Cortex of kidney (tissue), 1 donor: ENCODE measurements at places on chromosomes 5 and 9.

GRCh38 chr9:2673161-2673560 lies 44.1 kb upstream of the KCNV2 start:
- no peak for DNase-seq

DNA sequence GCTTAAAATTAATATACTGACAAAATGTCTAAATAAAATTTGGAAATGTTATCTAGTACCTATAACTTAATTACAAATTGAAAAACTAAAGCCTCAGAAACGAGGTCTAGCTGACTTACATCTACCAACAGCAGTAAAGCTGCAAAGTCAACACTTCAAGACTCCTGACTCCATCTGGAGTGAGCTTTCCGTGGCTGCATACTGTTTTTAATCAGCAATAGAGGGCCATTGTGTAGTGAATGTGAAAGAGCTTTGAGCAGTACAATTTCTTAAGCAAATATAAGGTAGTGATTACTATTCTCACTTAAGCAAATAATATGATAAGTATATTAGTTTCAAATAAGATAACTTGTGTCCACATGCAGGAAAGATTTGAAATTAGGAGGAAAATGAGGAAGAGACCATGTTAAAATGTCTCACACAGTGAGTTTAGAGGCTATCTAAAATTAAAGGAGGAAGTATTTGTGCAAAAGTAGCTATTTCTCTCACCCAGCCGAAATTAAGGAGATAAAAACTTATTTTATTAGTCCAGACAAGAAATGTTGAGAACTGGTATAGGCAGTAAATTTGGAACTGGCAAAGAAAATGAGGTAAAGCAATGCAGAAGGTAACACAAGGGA lies 6.4 kb downstream of the SPINK6 start:
- DNase-seq = no peak

- DNase-seq = no peak
Observed at GRCh38 chr5:80143491-80143890, 108.3 kb downstream of the THBS4 start.

GRCh38 chr5:61055434-61056006 lies 106.7 kb downstream of the SMIM15 start:
- no peak for DNase-seq

- DNase-seq = no peak
Observed at GRCh38 chr9:133377721-133378216, 1.6 kb downstream of the STKLD1 start.

GRCh38 chr9:38720083-38720745 lies at the start of gene FAM240B:
Gene FAM240B, minus strand, starts transcription at chr9:38720133. Its CDS starts 16,134 bp downstream, at chr9:38703999.
- DNase-seq = no peak

DNA sequence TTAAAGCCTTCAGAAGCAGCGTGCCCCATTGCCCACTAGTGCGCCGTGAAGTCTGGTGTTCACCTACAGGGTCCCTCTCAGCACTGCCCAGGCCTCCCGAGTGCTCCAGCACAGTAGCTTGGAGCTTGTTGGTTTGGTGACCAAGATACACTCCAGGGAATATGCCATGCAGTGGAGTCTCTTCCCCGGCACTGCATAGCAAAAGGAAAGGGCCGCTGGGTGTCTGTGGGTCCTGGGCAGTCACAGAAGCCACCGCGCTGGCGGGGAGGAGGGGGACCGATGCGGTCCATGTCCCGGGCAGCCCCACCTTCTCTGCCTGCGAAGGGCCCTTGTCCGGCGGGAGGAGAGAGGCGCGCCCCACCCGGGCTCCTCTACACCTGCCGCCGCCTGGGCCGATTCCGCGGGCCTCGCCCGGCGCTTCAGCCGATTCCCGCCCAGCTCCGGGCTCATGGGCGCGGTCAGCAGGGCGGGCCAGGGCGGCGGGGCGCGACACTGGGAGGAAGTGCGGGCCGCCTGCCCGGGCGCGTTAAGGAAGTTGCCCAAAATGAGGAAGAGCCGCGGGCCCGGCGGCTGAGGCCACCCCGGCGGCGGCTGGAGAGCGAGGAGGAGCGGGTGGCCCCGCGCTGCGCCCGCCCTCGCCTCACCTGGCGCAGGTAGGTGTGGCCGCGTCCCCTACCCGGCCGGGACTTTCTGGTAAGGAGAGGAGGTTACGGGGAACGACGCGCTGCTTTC lies at the start of gene SYK:
SYK (plus strand) TSS at position 579 of the 732 bp plus-strand sequence. CDS start 42,080 bp downstream, outside the sequence.
- DNase-seq = no peak

GRCh38 chr9:137244486-137245449 lies 3.7 kb downstream of the TUBB4B start:
- no peak for DNase-seq

- DNase-seq = no peak
Observed at GRCh38 chr9:123965801-123966686, 36.1 kb upstream of the DENND1A start.

DNA sequence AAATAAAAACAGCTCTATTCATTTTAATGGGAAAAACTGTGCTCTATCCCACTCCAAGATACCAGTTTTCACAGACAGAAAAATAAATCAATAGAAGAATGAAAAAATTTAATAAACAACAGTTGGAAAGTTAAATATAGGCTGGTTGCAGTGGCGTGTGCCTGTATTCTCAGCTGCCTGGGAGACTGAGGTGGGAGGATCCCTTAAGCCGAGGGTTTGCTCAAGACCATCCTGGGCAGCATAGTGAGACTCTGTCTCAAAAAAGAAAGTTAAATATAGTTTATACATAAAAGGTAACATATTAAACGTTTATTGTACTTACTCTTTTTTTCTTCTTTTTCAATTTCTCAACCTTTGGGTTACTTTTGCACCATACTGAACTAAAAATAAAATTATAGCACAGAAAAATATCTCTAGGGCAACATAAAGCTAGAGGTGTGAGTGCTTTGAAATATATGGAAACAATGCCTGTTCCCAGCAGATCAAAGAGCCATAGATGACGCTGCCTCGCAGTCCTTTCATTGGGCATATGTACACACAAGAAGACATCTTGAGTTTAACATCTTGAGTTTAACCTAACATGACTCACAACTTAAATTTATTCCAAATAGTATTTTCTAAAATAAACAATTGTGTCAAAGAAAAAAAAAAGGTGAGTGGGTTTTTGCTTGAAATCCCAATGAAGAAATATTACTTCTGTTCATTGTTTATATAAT lies 25.7 kb upstream of the KLF9 start:
- DNase-seq = no peak

GRCh38 chr5:126395198-126395597 lies 28.0 kb upstream of the GRAMD2B start:
- no peak for DNase-seq

DNA sequence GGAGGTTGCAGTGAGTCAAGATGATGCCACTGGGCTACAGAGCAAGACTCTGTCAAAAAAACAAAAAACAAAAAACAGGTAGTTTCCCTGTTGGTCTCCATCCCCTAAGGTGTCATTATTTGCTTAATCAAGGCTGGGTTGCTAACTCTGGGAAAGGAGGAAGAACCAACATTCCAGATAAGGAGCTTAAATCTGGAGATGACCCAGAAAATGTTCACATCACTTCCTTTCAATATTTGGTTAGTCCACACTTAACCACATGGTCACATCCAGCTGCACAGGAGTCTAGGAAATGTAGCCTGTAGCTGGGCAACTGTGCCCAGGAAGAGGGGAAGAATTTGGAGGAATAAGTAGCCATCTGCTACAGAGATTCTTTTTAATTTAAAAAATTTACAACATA lies 25.9 kb upstream of the MEGF9 start:
- DNase-seq = no peak

DNA sequence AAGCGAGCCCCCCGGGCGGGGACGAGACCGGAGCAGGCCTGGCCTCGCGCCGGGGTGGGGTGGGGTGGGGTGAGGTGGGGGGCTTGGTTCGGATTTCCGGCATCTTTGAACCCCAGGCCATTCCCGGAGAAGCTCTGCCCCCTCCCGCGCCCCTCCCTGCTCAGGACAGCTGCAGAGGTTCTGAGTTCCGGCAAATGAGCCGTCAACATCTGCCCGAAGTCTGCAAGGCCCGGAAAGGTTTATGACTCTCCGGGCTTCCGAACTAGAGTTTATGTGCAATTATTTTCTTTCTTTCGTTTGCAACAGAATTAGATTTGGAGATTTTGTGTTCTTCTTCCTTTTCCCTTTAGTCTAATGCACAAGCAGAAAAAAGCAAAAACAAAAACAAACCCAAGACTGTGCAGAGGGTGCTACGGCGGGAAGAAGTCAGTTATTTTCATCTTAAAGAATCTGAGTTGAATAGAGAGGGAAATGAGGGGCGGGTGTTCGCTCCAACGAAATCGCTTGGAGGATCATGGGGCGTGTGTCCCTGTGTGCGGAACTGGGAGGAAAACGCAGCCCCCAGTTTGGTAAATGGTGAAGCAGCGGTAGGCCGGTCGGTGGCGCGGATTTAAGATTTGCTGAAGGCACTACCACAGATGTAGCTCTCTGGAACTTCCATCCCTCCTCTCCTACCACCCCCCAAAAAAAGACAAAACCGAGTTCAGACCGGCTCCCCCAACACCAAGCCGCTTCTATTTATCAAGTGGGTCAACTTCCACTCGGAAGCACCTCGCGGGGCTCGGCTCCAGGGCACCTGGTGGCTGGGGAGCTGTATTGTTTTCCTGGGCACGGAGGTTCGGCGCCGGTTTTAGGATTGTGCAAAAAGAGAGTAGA lies 4.8 kb downstream of the LHX2 start:
- no peak for DNase-seq

DNA sequence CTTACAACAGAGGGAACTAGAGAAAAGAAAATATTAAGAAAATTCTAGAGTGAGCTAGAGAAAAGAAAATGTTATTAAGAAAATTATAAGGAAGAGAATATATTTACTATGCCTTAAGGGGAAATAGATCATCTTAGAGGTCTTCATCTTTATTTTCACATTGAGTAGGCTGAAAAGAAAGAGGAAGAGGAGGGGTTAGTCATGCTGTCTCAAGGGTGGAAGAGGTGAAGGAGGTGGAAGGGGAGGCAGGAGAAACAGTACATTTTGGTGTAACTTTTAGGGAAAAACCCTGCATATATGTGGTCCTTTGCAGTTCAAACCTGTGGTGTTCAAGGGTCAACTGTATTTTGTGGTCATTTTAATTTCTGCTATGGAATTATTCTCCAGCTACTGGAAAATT lies 46.6 kb downstream of the PPIP5K2 start:
- no peak for DNase-seq

DNA sequence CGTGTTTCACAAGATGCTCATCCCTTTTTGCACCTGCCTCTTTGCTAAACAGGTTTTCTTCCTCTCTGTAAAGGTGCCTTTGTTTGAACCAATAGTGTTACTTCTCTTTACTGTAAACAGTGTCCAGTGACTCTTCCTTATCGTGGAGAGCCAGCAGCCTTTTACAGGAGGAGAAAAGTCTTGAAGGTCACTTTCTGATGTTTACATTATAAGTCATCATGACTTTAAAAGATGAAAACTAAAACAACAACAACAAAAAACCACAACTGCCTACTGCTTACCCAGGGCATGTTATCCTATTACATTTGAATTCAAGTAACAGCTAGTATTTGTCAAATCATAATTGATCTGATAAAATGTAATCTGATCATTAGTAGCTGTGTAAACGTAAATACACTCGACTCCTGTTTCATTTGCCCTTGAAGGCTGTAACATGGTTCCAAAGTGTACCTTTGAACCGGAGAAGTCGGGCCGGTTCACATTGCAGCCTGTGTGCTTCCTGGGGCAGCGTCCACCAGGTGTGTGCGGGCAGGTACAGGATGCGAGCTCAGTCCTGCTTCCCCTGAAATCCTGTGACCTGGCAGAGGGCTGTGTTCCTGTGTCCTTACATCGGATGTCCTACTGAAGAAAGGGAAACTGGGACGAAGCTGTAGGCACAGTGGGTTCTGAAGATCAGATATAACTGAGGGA lies 118.1 kb downstream of the C9orf152 start:
- DNase-seq = no peak

DNA sequence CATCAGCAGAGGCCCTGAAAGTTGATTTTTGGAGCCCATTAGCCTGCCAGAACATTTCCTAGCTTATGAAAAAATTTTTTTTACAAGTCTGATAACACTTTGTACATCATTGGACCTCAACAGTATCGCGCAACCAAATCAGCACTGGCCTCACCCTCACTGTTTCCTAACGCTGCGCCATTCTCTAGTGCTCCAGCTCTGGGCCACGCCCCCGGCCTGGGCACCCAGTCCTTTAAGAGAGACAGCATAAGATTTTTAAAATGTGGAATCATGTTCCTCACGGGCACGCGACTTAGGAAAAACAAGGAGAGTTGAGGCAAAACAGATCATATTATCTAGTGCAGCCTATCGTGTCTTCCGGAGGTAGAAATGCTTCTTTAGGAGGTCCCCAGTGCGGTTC lies 114.5 kb downstream of the BOD1 start:
- no peak for DNase-seq

GRCh38 chr5:65927503-65928321 lies 1.3 kb downstream of the ERBIN start:
- no peak for DNase-seq

GRCh38 chr9:130072515-130073235 lies 19.0 kb downstream of the GPR107 start:
- no peak for DNase-seq

- no peak for DNase-seq
Observed at GRCh38 chr9:76036762-76037161, 146.3 kb downstream of the PCSK5 start.

- no peak for DNase-seq
Observed at GRCh38 chr5:32805971-32806638, 95.0 kb downstream of the NPR3 start.

GRCh38 chr9:37262410-37262809 lies 142.0 kb downstream of the ZCCHC7 start:
- DNase-seq = no peak

GRCh38 chr5:32309761-32310160 lies 3.0 kb downstream of the MTMR12 start:
- DNase-seq = no peak

GRCh38 chr9:19643875-19644274 lies 145.0 kb downstream of the SLC24A2 start:
- no peak for DNase-seq

DNA sequence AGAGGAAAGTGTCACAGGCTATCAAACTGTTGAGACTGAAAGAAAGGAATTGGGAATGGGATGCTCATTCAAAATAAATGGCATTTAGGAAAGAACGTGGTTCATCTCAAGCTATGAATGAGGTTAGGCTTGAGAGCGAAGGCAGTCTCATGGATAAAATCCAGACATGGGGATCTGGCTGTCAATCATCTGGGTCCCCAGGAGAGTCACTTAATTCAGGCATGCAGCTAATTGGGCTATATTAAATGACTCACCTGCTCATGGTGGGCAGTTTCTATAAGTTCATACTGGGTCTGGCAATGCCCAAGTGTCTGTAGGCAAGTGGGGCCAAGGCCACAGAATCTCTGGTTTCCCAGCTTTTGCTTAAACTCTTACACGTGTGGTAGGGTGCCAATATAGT lies 286.5 kb upstream of the SEMA6A start:
- DNase-seq = no peak

GRCh38 chr5:32574540-32575175 lies 10.7 kb upstream of the SUB1 start:
- DNase-seq = no peak

- DNase-seq = no peak
Observed at GRCh38 chr5:64646169-64646568, 44.1 kb upstream of the SHISAL2B start.
